ENCODE measurements at places on chromosomes 3 and 15. TPM values are rescaled to one million over a fixed set of nuclear protein-coding genes. Genes with fewer than 3 reads are reported as not detected.

DNA sequence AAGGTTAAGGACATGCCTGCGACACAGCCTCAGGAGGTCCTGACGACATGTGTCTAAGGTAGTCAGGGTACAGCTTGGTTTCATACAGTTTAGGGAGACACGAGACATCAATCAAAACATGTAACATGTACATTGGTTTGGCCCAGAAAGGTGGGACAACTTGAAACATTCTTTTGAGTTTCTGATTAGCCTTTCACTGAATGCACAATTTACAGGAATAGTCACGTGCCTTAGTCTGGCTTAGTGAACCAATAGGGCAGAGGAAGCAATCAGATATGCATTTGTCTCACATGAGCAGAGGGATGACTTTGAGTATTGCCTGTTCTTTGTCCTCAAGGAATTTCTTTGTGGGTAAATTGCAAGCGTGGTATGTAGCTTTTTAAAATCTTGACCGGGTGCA, 24.5 kb upstream of the HDAC11 start:
- DNase-seq = no peak

GRCh38 chr15:77532846-77533245, 99.9 kb downstream of the LINGO1 start:
- DNase-seq = no peak

- DNase-seq = no peak
These were observed 14.6 kb downstream of the TRAIP start for GRCh38 chr3:49841806-49842205.

Gene C3orf18
- 9.1 TPM for total RNA-seq

Gene VEPH1
- total RNA-seq = 11.7 TPM

DNA sequence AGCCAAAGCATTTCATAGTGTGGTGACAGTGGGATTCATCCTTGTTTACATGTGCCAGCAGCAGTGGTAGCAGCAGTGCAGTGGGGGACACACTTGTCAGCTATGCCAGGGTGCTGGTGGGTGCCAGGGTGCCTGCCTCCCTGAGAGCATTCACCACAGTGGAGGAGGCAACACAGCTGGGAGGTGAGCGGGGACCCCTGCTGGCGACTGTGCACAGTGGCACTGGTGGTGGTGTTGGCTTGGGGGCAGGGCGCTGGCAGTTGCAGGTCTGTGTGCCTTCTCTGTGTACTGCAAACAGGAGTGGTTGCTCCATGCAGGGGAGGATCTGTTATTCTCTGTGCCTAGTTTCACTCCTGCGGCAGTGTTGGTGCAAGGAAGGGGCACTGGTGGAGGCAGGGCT, 41.2 kb downstream of the CEP63 start:
- DNase-seq = no peak

GRCh38 chr3:178603735-178604134, 67.5 kb downstream of the KCNMB2 start:
- no peak for DNase-seq

- DNase-seq = no peak
These were observed 33.6 kb upstream of the ZBTB38 start for GRCh38 chr3:141334627-141335250.

Gene IL17RC
- total RNA-seq = 97.6 TPM

Gene LRRN1
- 0.69 TPM for total RNA-seq

DNA sequence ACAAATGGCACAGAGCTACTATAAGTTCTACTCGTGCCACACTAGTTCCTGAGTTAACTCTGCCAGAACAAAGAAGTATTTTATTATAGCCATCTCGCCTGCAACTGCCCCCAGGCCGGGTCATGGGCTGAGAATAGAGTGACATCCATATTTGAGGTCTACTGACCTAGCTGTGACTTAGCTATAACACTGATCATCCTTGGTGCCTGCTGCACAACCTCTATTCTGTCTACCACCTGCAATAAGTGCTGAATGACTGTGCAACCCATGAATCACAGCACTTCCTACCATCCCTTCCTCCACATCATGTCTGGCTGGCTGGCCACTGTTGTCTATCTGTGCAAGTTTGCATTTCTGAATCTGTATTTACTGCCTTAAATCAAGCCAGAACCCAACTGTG, 506.5 kb upstream of the TBL1XR1 start:
- DNase-seq = no peak

Gene CPNE9
- total RNA-seq = not detected

DNA sequence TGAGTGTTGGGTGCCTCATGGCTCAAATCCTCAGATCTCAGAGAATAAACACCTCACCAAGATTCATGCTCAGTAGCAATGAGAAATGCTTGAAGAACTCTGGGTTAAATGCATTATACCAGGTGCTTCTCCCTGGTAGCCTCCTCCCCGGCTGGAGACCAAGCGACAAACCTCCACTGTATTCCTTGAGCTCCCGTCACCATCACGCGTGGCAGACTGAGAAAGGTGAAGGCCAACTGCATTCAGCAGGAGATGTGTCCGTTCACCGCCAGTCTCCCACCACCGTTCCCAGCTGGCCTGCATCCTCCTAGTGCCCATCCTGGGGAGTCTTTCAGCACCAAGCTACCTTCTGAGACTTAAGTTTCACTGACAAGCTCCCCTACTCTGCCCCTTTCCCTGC, 7.5 kb downstream of the CSTA start:
- DNase-seq = no peak

DNA sequence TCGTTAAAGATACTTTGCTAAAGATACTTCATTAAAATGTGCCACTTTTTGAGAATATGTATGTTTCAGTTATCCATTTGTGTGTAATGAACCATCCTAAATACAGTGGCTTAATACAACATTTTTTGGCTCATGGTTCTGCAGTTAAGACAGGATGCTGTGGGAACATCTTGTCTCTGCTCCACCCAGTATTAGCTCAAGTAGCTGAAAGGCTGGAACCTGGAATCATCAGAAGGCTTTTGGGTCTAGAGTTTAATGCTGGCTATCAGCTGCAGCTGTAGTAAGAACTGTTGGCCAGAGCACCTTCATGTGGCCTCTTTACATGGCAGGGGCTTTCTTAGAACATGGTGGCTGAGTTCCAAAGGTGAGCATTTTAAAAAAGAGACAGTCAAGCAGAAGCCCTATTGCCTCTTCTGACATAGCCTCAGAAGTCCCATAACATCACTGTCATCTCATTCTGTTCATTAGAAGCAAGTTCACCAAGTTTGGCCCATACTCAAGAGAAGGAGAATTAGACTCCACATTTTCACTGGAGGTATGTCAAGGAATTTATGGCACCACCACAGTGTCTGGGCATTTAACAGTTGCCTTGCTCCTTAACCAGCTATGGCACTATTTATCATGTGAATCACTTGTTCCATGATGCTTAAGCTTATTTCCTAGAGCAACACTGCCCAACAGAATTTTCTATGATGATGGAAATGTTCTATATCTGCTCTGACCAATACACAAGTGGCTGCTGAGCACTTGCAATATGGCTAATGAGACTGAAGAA, 70.4 kb upstream of the PDZRN3 start:
- no peak for DNase-seq

Gene PCOLCE2
- total RNA-seq = 122 TPM

Gene CTXN2
- not detected for total RNA-seq

DNA sequence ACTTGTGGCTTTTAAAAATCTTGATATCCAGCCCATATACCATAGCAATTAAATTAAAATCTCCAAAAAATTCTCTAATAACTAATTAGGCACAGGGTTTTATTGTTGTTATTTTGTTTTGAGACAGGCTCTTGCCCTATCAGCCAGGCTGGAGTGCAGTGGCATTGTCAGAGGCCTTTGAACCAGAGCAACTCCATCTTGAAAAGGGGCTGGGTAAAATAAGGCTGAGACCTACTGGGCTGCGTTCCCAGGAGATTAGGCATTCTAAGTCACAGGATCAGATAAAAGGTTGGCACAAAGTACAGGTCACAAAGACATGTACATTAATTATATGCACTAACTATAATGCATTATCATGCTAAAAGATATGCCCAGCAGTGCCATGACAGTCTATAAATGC, 31.2 kb upstream of the ACP3 start:
- no peak for DNase-seq

Gene CCR5
- total RNA-seq = 0.37 TPM

Gene LINGO1
- total RNA-seq = 0.37 TPM

Gene C3orf22
- total RNA-seq = not detected

- DNase-seq = no peak
These were observed 12.0 kb downstream of the MTMR10 start for GRCh38 chr15:30979457-30979856.

Gene RPP25
- total RNA-seq = 7.7 TPM

DNA sequence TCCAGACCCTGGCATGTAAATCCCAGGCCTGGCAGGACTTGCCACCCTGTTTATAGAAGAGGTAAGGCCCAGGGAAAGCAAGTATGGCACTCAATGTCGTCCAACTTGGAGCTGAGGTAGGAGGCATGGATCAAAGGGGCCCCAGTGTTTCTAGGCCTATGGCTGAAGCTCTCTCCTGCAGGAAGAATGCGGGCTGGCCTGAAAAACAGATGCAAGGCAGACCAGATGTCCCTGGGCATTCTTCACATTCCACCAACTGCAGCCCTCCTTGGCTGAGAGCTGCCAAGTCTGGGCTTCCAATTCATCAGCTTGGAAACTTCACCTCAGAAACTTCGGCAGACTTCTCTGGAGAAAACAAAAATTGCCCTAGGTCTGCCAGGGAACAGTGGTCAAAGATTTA, 22.2 kb downstream of the MESD start:
- DNase-seq = no peak

Gene SYNPR
- total RNA-seq = not detected

Gene SEMA5B
- 0.16 TPM for total RNA-seq

- no peak for DNase-seq
These were observed 85.9 kb downstream of the DCLK3 start for GRCh38 chr3:36678216-36679013.

DNA sequence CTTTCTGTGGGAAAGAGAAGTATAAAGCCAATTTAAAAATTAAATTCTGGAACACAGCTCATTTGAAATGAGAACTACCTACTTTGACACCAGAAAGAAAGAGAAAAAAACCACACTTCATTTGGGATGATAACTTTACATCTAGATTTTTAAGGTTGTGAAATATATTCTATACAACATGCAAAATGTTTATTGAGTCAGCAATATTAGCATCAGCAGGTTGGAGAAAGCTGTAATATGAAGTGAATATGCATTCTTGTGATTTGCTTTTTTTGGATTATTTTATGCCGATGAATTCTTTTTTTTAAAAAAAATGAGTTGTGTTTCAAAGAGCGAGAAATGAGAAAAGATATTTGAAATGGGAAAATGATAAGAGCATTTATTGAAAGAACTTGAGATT, 307.0 kb upstream of the DPPA4 start:
- DNase-seq = no peak

Gene FAM174B
- total RNA-seq = 17.0 TPM

DNA sequence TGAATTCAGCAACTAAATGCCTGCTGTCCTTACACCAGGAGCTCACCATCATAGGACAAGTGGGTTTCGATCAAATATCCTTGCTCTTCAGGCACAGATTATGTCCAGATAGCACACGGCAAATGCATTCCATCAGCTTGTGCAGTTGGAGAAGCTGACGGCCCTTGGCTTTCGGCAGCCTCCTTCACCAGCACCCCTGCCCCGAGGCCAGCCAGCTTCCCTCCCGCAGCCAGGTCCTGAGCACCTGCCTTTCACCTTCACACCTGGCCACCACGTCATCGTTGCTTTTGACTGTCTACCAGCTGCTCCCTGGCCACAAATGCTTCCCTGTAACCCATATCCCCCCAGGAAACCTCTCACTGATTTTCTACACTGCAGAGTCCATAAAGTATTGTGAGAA, 355.5 kb downstream of the OCA2 start:
- DNase-seq = no peak

Gene MYRIP
- total RNA-seq = 3.7 TPM

- DNase-seq = no peak
These were observed 45.7 kb downstream of the KPNA1 start for GRCh38 chr3:122468896-122469533.

Gene KNG1
- total RNA-seq = not detected

Gene HACD3
- total RNA-seq = 50.9 TPM

DNA sequence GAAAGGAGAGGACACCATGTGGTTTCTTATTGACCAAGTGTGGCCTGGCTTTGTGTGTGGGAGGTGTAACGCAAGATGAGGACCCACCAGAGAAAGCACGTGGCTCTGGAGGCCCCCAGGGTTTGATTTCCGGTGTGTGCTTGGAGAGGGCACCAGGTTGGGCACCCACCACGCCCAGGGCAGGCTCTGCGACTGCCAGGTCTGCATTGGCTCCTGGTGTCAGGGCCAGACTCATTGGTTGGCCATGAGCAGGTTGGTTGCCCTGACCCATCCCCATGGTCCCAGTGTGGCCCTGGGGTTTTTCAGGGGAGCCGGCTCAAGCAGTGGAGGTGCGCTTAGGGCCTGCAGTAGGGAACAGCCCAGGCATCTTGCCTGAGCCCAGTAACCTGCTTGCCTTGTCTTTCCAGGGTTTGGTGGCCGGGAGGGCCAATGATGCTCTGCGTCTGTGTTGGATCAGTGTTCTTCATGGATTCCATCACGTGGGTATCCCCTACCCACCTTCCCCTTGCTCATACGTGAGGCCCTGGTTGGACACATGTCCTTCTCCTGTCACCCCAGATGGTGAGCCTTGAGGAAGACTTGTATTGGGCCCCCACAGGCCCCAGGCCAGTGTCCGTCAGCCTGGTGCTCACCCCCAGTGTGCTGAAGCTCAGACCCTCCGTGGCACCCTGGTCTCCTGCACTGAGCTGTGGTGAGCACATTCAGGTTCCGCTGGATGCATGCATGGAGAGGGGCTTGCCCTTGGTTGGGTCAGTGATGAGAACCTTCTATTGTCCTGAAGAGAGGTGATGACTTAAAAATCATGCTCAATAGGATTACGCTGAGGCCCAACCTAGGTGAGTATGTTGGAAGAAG, 193.9 kb downstream of the UBE3A start:
- peak; percentile 16 for DNase-seq

- no peak for DNase-seq
These were observed 29.4 kb upstream of the WNT5A start for GRCh38 chr3:55516392-55517030.

- DNase-seq = no peak
These were observed 20.4 kb downstream of the RBP1 start for GRCh38 chr3:139518926-139519842.

GRCh38 chr15:88284318-88284998, 27.9 kb upstream of the NTRK3 start:
- no peak for DNase-seq

DNA sequence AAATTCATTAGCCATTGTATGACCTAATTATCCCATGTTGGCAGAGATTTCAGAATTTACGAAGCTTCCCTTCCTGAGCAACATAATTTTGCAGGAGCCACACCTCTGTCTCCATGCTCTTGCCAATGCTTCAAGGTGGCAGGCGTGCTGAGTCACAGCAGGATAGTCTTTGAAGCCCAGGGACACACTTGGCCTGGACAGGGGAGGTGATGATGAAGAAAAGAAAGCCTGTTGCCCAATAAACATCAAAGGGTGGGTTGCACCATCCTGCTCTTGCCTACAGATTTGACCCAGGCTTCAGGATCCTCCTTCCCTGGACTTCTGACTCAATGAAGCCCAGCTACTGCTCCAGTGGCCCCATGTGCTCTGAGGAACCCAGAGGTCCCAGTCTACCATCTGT, 117.1 kb downstream of the MINAR1 start:
- DNase-seq = no peak

GRCh38 chr3:14883226-14883625, 64.2 kb upstream of the NR2C2 start:
- no peak for DNase-seq

- no peak for DNase-seq
These were observed 199.1 kb downstream of the SI start for GRCh38 chr3:164879201-164879600.

Data from omental fat pad (tissue), 4 donors.